ENCODE measurements at places on chromosomes 7 and 10.
A peak's percentile ranks its signal among the peaks of the same experiment; 100 is the strongest.

DNA sequence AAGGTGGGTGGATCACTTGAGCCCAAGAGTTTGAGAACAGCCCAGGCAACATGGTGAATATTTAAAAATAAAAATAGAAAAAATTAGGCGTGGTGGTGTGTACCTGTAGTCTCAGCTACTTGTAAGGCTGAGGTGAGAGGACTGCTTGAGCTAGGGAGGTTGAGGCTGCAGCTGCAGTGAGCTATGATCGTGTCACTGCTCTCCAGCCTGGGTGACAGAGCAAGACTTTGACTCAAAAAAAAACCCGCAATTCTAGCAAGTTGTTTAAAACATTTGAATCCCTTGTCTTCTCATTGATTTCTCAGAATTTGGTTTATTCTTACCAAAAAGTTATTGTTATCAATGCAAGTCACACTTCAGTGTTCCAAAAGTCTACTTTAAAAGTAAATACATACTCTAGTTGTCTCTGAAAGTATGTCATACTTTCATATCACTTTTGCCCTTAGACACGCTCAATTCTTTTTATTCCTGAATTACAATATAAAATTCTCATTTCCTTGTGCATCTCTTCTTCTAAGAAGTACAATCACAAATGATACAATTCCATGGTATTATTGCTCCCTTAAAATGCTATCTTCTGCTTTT, 6.3 kb downstream of the EPC1 start:
- no peak for DNase-seq

GRCh38 chr7:44145969-44146911, 5.1 kb upstream of the MYL7 start:
- peak; percentile 36 for DNase-seq

GRCh38 chr7:2198206-2198605, 34.5 kb downstream of the MAD1L1 start:
- no peak for DNase-seq

GRCh38 chr7:80357530-80357929, 154.3 kb downstream of the GNAT3 start:
- no peak for DNase-seq

- DNase-seq, result no peak
These were observed 22.5 kb downstream of the PCGF5 start for GRCh38 chr10:91242940-91243339.

GRCh38 chr7:2092279-2092678, 140.5 kb downstream of the MAD1L1 start:
- no peak for DNase-seq

- DNase-seq, result no peak
These were observed 60.7 kb upstream of the SLC13A1 start for GRCh38 chr7:123260428-123260960.

DNA sequence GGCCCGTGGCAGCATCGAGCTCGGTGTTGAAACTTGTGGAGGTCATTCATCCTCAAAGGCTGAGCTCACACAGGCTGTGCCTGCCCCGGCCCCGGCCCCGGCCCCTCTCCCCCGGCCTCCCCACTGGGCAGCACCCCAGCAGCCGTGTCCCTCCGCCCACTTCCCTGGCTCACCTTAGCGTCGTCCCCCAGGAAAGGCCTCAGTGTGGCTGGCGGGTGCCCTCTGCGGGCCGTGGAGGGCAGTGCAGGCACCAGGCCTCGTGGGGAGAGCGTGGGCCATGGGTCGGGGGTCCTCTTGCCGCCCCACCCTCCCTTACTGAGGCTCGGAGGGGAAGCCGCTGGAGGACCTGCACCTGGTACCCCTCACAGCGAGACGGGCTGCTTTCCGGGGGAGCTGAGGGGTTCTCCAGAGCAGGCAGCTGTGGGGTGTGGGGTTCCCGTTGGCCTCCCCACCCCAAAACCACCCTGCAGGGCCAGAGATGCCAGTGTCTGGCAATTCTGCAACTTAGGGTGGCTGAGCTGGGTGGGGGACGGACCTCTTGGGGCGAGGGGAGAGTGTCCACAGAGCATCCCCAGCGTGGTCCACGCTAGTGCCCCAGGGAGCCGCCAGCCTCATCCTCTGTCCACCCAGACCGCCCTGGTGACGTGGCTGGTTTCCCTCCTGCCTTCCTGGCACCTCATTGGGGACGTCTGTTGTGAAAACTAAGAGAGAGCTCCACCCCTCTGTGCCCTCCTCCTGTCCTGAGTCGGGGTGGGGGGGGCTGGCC, 44.2 kb upstream of the DPYSL4 start:
- no peak for DNase-seq

GRCh38 chr7:43844257-43844656, 25.1 kb downstream of the MRPS24 start:
- DNase-seq, result no peak

GRCh38 chr10:68517188-68517587, 10.1 kb downstream of the SLC25A16 start:
- no peak for DNase-seq

DNA sequence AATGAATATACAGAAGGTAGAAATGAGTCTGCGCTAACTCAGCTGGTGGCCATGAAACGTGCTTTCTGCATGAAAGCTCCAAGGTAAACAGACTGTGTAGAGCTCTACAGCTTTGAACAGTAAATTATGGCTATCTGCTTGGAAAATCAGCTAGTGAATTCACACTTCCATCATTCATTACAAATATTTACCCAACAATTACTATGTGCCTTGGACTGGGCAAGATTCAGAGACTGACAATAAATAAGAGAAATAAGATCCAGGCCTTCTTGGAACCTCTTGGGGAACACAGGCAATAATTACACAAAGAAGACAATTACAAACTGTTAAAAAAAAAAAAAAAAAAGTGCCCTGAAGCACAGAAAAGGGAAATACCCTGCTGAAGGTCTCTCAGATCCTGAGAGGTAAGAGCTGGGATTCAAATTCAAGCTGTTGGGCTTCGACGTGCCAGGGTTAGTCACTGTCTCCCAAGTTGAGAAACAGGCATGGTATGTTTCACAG, 15.8 kb downstream of the TSPAN12 start:
- no peak for DNase-seq

DNA sequence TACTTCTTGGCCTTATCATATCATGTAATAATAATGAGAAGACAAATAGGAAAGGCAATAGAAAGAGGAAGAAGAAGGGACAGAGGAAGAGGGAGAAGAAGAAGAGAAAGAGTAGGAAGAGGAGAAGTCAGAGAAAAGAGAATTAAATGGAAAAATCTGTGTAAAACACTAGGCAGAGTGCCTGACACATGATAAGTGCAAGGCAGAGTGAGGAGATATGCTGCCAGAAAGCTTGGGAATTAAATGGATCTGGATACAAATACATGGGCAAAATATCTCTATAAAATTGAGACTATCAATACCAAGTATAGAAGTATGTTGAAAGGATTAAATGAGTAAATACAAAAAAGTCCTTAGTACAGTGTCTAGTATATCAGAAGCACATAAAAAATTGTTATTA, 124.8 kb downstream of the CACNA2D1 start:
- DNase-seq, result no peak

GRCh38 chr7:69837387-69838068, 239.3 kb downstream of the AUTS2 start:
- DNase-seq, result no peak

DNA sequence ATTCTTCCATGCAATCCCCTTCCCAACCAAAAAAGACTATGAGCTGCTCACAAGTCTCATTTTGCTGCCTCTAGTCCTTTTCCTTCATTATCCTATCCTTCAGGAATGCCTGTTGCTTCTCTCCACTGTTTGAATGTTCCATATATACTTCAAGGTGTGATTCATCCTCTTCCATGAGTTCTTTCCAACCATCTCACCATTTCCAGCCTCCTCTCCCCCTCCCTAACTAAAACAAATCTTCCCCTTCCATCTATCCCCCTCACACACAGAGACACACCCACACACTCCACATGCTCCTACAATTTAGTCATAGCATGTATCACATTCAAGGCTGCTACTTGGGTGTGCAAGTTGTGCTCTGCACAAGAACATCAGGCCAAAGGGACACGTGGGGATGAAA, 254.3 kb downstream of the DYNC1I1 start:
- DNase-seq, result no peak

GRCh38 chr7:12423355-12423996, 19.8 kb upstream of the VWDE start:
- no peak for DNase-seq

- DNase-seq, result no peak
These were observed 9.0 kb downstream of the LRRC27 start for GRCh38 chr10:132341017-132341416.

DNA sequence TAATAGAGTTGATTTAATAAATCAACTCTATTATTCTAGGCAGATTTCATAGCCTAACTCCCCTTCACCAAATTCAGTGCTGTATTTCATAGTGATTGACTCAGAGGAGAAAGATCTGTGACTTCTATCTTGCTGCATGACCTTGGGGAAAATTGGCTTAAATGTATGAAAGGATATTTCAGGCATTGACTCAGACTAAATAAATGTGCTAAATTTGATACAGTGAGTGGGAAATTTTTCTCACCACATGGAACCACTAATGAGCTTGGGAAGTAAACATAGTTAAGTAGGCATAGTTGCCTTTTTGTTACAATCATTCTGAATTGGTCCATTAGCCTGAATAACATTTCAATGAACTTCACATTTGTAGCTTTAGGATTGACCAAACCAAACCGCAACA, 89.0 kb upstream of the PRPS1L1 start:
- no peak for DNase-seq

DNA sequence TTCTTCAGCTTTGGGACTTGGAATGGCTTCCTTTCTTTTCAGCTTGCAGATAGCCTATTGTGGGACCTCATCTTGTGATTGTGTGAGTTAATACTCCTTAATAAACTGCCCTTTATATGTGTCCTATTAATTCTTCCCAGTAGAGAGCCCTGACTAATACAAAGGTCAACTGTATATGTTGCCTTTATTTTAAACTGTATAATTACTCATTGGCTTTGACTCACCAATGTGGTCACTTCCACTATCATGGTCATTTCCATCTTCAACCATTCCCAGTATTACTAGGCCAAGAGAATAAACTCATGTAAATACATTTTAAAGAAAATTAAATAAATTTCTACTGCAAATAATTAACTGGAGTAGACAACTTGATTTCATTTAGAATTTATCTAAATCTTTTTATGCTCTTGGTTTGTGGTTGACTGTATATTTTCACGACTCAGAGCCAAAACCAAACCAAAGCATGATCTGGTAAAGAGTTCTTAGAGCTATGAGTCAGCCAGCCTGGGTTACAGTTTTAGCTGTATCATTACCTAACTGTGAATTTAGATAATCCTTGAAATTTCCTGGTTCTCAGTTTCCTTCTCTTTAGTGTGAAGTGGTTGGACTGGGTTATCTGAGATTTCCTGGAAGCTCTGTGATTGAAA, 188.4 kb downstream of the PPP1R3A start:
- DNase-seq, result no peak

- no peak for DNase-seq
These were observed 313.4 kb downstream of the GPR37 start for GRCh38 chr7:124452186-124452585.

DNA sequence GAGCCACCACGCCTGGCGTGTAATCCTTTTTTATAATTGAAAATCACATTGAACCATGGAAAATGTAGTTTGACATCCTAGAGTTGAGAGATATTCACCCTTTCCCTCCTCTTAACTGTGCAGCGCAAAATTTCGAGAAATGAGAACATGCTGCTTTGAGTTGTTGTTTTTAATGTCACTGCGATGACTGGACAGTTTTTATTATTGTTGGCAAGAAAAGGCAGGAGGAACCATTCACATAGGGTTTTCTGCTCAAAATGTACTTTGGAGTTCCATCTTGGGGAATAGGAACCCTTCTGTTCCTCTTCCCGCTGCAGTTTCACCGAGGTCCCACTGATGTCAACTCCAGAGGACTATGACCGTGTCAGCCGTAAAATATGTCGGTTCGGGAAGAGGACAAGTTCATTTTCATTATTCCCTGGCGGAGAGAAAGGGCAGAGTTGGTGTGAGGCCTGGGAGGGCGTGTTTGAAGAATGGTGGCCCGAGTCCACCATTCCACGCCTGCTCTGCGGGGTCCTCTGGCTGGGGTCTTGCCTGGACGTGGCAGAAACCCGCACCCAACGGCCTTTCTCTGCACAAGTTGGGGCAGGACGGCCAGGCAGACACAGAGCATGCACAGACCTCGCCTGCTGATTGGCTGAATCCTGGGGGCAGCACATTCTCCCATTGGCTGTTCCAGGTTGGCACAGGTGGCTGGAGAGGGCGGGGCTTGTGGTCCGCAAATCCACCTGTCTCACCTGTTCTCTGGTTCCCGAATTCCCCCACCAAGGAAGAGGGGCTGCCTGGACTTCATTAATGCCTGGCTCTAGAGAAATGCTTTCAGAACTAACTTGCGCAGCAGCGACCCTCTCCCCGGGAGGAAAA, 105.1 kb upstream of the TCF7L2 start:
- no peak for DNase-seq

DNA sequence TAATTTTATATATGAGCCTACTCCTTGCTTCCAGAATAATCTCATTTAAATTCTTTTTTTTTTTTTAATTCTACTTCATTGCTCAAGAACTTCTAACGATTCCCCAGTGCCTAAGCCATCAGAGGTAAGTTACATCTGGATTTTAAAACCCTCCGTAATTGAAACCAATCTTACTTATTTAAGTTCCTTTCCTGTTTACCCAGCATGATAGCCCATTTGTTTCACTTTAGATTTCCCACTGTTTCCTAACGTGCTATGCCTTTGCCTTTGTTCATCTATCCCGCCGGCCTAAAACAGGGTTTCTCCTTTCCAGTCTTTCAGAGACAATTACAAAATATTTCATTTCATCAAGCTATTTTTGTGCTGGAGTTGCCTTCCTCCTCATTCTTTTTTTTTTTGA, 75.8 kb upstream of the ETV1 start:
- DNase-seq, result no peak

DNA sequence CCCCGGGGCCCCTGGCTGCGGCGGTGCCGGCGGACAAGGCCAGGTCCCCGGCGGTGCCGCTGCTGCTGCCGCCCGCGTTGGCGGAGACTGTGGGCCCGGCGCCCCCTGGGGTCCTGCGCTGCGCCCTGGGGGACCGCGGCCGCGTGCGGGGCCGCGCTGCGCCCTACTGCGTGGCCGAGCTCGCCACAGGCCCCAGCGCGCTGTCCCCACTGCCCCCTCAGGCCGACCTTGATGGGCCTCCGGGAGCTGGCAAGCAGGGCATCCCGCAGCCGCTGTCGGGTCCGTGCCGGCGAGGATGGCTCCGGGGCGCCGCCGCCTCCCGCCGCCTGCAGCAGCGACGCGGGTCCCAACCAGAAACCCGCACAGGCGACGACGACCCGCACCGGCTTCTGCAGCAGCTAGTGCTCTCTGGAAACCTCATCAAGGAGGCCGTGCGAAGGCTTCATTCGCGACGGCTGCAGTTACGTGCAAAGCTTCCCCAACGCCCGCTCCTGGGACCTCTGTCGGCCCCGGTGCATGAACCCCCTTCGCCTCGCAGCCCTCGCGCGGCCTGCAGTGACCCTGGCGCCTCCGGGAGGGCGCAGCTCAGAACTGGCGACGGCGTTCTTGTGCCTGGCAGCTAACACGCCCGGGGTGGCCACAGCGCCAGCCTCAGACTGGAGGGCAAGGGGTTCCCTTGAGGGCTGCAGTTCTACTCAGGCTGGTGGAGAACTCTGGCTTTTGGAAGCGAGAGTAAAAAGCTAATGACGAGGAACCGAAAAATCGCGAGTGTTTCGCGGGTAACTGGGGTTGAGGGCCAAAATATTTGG, 804 bp downstream of the FRAT1 start:
- DNase-seq, result peak; percentile 45

GRCh38 chr10:112967200-112967599, 17.2 kb downstream of the TCF7L2 start:
- no peak for DNase-seq

GRCh38 chr7:6360841-6361240, 86.9 kb downstream of the DAGLB start:
- DNase-seq, result no peak

- no peak for DNase-seq
These were observed 107.9 kb downstream of the CYTH3 start for GRCh38 chr7:6164491-6164890.

GRCh38 chr10:132832186-132832969, 46.4 kb upstream of the NKX6-2 start:
- DNase-seq, result no peak

All from activated gamma-delta T cell treated with anti-CD3 and anti-CD28 coated beads, Interleukin-2, amount 50 U/mL, for 16 hours (primary cell).